ENCODE measurements at places on chromosomes 11 and 22.
A peak's percentile ranks its signal among the peaks of the same experiment; 100 is the strongest.

- no peak for DNase-seq
Observed at GRCh38 chr11:89443361-89444322, 47.5 kb downstream of the NOX4 start.

GRCh38 chr11:104688731-104689130 is 209.5 kb downstream of the CASP12 start:
- no peak for DNase-seq

DNA sequence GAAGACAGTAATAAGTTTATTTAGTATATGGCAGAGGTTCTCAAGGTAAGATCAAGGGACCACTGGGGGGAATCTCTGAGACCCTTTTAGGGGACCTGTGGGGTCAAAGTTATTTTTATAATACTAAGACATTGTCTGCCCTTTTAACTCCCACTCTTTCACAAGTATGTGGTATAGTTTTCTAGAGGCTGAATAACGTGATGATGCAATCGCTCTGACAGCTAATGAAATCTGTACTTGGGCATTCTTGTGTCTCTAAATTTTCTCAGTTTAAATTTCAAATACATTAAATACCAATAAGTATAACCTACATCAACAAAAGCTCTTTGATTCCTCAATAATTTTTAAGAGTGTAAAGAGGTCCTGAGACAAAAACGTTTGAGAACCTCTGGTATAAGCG is 147.9 kb downstream of the ATG16L2 start:
- DNase-seq, result no peak

DNA sequence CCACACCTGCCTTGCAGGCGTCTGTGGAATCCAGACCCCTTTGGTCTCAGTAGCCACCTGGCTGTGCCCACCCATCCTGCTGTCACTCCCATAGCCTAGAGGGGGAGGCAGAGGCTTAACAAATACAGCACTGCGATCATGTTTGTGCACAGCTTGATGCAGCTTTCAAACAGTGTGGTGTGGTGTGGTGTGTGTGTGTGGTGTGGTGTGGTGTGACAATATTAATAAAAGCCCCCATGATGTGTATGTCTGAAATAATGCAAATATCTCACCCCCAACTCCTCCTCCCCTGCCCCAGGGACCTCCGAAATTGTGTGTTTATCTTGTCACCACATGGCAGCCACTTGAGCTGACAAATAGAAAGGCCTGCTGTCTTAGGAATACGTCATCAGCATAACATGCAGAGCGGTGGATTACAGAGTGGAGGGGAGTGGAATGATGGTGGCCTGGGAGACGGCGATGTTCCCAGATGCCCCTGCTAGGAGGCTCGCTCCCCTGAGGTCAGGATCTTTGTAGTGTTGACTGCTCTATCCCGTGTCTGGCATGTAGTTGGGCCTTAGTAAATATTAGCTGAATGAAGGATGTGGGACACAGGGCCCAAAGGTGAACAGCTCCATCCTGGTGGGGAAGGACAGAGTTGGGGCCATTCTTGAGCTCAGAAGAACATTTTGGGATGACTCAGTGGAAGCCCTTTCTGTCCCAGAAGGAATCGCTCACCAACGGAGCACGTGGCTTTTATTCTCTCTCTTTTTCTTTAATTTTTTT is 2.8 kb downstream of the PDXP start:
- DNase-seq, result peak; percentile 43

DNA sequence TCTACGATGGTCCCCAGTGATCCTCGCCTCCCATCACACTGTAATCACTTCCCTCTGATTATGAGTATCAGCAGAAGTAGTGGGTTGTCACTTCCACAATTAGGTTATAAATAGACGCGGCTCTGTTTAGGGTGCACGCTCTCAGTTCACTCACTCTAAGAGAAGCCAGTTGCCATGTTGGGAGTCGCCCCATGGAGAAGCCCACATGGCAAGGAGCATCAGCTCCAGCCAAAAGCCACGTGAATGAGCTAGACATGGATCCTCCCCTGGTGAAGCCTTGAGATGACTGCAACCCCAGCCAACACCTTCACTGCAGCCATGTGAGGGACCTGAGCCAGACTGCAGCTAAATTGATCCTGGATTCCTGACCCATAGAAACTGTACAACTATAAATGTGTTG is 26.4 kb upstream of the MYOD1 start:
- DNase-seq, result no peak

- no peak for DNase-seq
Observed at GRCh38 chr11:105975128-105975527, 46.9 kb downstream of the MSANTD4 start.

GRCh38 chr22:45291061-45291930 is 6.5 kb downstream of the UPK3A start:
- no peak for DNase-seq

DNA sequence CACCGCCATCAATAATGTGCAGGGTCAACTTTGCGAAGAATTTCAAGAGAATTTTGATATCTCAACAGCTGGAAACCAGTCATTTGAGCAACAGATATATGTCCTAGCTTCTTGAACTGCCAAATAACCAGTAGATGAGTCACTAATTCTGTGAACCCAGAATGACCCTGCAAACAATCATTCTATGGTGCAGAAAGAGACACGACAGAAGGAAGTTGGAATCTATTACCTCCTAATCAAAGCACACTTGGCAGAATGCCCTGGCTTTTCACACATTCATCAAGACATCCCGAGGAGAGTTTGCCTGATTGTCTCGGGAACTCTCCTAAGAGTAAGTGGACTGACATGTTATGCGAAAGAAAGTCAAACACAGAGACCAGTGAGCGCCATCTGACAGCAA is 621.1 kb downstream of the OPCML start:
- DNase-seq, result no peak

GRCh38 chr11:116792144-116792868 is 627 bp upstream of the APOA5 start:
- no peak for DNase-seq

- DNase-seq, result no peak
Observed at GRCh38 chr11:14107050-14107430, 144.5 kb downstream of the SPON1 start.

GRCh38 chr11:128156486-128156885 is 430.9 kb downstream of the ETS1 start:
- DNase-seq, result no peak

DNA sequence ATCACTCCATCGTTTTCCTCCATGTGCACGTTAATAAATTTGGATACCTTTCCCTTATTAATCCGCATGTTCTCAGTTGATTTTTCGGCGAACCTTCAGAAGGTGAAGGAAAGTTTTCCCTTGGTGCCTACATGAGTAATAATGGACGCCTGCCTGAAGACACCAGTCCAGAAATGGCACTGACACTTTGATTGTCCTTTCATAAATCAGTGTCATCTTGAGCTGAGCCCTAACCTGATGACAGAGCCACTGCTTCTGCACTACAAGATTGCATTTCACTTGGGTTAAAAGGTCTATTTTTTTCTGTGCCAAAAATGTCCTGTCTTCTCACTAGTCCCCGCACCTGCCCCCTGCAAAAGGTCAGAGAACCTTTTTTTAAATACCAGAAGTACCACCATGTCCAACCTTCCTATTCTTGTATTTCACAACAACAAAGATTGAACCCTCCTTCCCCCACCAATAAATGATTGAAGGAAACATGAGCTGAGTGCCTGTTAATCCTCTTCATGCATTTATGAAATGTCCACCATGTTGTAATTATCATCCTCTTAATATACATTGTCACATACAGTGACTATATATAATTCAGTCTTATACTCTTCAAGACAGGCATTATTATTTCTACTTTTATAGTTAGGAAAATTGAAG is 219.9 kb upstream of the UBASH3B start:
- no peak for DNase-seq

GRCh38 chr22:36194971-36195370 is 6.6 kb downstream of the APOL4 start:
- DNase-seq, result peak; percentile 49

DNA sequence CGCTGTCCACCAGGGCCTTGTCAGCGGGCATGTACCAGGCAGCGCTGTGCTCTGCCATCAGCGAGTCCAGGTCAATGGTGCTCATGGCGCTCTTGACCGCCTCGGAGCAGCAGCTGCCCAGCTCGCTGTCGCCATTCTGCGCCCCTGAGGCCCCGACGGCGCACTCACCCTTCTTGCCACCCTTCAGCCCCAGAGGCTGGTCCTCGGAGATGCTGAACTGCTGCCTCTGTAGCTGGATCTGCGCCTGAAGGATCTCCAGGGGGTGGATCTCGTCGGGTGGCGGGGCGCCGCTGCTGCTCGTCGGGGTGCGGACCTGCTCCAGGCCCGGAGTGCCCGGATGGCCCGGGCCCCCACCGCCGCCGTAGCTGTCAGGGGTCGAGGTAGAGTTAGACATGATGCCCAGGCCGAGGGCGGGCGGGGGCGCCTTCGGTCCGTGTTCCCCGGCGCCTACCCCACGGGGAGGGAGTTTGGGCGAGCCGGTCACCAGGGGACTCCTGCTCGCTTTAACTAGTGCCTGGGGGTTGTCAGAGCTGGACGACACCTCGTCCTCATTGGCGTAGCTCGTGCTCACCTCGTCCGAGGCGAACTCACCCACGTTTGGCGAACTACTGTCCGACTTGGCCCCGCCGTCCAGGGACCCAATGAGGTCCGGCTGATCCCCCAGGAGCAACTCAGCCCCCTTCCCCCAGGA is 4.6 kb downstream of the MN1 start:
- DNase-seq, result no peak

DNA sequence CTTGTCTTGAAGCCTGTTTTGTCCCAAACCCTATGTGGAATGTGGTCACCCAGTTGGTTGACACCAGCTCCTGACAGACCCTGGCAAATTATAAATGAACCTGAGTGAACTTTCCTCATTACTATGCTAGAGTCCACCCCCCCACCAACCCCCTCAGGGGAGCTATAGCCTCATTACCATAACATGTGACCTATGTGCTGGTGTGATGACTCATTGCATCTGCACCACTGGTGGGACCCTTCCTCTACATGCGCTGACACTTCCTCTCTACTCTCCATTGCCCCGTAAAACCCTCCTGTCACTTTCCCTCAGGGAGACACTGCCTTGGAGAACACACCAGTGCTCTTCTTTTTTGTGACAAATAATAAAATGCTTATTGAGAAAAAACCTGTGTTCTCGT is 105.0 kb upstream of the SESN3 start:
- no peak for DNase-seq

DNA sequence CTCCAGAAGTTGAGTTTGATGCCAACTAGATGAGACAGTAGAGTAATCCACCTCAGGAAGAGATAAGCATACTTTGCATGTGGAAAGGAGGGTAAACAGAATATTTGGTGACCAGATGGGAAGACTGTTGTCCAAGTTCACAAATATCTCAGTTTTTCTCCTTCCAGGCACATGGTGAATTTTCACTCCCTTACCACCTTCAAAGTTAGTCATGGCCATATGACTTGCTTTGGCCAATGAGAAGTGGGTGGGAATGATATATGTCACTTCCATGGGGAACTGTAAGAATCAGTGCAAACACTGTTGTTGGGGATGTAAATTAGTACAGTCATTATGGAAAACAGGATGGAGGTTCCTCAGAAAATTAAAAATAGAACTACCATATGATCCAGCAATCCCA is 105.8 kb downstream of the SPATA19 start:
- no peak for DNase-seq

DNA sequence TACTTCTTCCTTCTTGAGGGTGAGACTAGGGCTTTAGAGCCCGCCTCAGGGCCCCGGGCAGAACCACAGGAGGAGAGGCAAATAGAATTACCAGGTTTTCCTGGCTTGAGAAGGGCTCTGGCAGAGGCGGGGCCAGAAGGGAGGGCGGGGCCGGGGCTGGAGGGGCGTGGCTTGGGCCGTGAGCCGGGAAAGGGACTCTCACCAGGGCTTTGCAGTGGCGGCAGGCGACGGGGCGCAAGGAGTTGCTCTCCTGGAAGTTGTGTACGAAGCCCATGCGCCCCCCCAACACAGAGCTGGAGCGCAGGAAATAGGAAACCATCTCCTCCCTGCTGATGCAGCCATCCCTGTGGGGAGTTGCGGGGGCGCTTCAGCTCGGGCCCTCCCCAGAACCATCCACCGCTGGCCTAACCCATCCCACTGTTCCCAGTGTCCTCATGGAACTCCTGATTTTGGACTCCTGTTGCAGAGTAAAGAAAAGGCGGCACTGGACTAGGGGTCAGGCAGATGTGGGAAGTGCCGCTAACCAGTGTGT is 6.9 kb upstream of the NRXN2 start:
- no peak for DNase-seq

DNA sequence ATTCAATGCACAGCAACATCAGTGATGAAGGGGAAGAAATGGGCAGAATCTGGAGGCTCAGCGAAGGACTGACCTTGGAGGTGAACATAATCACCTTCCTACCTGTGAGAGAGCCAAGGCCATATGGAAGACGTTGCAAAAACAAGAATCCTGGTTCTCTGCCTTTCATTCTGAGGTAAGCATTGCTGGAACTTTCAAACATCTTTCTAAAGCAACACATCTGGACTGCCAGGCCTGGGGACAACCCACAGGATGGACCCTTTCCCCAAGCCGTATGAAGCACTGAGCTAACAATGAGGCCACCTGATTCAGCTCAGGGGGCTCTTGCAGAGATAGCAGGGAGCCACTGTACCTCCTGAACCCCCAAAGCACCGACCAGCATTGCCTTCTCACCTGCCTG is 70.5 kb downstream of the ETS1 start:
- no peak for DNase-seq

- no peak for DNase-seq
Observed at GRCh38 chr22:28369854-28370253, 309.8 kb downstream of the TTC28 start.

- DNase-seq, result no peak
Observed at GRCh38 chr11:69253028-69253427, 40.9 kb upstream of the MYEOV start.

- DNase-seq, result no peak
Observed at GRCh38 chr11:69893631-69894030, 74.4 kb upstream of the FGF3 start.

DNA sequence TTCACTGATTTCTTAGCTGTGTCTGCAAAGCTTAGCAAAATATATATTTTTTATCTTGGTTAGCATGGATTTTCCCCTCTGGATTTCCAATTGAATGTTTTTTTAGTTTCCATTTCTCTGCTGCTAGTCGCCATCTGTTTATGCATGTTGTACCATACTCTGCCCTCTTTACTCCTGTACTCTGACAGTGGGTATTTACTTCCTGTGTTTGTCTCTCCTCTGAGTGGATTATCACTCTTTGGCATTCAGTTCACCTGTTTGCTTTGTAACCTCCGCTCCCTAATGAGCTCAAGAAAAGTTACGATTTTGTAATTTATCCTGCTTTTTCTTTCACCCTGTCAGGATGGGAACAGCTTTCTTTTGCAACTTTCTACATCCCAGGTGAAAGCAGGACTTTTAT is 59.1 kb downstream of the PDHX start:
- DNase-seq, result no peak

DNA sequence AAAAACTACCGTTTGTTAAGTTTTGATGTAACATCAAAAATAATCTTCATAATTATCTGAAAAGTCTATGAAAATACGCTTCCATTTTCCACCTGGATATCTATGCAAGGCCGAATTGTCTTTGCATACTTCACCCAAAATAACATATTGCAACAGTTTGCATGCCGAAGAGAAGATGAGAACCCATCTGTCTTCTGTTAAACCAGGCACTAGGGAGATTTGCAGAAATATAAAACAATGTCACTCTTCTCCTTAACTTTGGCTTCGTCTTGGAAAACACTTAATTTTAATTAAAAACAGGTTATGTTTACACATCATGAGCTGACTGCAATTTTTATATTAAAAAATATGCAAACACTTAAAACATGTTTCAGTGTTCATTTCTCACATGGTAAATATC is 1325.8 kb downstream of the TBC1D22A start:
- no peak for DNase-seq

All from CD4-positive, alpha-beta T cell treated with Interleukin-15 for 4 hours (primary cell).